Stimulated activated CD4-positive, alpha-beta T cell treated with anti-CD3 and anti-CD28 coated beads, Interleukin-1b, Interleukin-23, amount 100 ng/mL, for 1 hour (primary cell): ENCODE measurements at places on chromosomes 7 and 10.

- DNase-seq, result no peak
Observed at GRCh38 chr10:69645296-69646184, 15.5 kb downstream of the FAM241B start.

DNA sequence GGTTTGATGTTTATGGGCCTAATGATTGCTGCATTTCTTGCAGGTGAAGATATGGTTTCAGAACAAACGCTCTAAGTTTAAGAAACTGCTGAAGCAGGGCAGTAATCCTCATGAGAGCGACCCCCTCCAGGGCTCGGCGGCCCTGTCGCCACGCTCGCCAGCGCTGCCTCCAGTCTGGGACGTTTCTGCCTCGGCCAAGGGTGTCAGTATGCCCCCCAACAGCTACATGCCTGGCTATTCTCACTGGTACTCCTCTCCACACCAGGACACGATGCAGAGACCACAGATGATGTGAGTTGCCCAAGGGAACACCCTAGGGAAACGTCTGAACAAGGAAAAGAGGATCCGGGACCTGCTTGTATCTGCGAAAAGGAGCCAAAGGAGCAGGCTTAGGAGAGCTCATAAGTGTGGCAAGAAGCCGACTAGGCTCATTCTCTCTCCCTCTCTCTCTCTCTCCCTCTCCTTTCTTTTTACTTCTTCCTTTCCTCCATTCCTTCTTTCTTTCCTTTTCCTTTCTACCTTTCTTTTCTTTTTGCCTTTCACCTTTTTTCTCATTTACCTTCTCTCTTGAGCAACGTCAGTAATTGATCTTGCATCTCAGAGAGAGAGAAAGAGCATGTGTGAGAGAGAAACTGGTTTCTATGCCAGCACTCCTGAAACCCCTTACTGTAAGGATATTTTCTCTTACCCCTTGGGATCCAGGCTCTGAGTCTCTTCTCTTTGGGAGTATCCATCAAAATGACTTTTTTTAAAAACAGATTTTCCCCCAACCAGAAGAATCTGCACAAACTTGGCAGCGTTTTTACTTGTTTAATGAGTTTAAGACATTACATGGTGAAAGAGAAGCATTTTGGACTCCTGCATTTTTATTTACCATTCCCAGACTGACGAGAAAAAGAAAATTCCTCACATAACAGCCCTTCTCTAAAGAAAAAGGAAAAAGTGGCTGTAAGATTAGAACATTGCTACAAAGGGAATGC is 4.7 kb downstream of the DLX6 start:
- DNase-seq, result no peak

DNA sequence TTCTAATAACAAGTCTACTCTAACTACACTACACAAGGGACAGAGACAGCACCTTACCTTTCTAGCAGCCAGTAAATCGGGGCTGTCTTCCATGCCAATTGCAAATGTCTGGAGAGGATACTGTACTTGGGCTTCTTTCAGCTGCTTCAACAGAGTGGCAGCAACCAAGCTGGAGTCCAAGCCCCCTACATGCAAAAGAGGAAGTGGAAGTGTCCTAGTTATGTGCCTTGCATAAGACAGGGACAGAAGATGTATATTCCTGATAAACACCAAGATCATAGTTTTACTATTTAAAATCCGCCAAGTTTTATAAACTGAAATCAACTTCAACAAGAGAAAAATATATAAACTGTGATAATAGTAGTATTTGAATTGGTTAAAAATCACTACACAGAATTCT is 14.0 kb downstream of the ASNS start:
- no peak for DNase-seq

DNA sequence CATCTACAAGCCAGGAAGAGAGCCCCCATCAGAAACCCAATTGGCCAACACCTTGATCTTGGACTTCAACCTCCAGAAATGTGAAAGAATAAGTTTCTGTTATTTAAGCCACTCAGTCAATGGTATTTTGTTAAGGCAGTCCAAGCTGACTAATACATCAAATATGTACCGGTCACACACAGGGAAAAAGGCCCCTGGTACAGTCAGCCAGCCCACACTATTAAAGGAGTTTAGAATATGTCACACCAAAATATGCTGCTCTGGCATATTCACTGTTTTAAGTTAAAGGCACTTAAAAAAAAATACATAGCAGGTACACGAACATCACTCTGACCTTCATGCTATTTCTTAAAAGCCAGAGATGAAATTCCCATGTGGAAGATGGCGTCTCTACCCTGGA is 15.2 kb upstream of the CDCA7L start:
- DNase-seq, result no peak

- no peak for DNase-seq
Observed at GRCh38 chr10:119425102-119425880, 117.2 kb downstream of the RGS10 start.

DNA sequence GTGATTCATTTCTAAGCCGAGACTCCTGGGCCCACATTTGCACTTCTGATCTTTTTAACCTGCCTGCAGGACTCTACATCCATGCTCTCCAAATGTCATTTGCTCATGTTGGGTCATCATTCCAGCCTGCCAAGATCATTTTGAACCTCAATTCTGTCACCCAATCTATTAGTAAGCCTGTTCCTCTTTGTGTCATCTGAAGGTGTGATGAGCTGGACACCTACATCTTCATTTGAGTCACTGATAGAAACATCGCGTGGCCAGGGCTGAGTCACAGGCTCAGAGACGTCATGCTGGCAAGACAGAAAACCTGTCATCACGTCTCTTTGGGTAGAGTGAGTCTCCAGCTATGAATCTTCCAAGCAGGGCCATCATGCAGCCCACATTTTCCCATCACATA is 65.3 kb upstream of the SLF2 start:
- no peak for DNase-seq

DNA sequence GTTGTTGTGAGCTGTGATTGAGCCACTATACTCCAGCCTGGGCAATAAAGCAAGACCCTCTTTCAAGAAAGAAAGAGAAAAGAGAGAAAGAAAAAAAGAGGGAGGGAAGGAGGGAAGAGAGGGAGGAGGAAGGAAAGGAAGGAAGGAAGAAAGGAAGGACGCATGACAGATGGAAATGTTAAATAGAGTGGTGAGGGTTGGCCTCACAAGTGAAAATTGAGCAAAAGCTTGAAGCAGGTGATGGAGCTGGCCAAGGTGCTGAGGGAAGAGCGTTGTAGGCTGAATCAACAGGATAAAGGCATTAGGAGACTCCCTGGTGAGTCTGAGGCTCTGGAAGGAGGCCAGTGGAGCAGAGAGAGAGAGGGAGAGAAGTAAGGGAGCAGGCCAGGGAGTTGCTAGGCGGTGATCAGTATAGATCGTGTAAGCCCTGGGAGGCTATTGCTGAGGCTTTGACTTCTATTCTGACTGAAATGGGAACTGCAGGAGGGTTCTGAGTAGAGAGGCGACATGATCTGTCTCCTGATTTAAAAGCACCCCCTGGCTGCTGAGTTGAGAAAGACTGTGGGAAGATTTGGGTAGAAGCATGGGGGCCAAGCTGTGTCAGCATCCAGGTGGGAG is 26.5 kb upstream of the TMEM248 start:
- DNase-seq, result no peak
